ENCODE measurements at places on chromosomes 5 and 9.
A peak's percentile ranks its signal among the peaks of the same experiment; 100 is the strongest.

DNA sequence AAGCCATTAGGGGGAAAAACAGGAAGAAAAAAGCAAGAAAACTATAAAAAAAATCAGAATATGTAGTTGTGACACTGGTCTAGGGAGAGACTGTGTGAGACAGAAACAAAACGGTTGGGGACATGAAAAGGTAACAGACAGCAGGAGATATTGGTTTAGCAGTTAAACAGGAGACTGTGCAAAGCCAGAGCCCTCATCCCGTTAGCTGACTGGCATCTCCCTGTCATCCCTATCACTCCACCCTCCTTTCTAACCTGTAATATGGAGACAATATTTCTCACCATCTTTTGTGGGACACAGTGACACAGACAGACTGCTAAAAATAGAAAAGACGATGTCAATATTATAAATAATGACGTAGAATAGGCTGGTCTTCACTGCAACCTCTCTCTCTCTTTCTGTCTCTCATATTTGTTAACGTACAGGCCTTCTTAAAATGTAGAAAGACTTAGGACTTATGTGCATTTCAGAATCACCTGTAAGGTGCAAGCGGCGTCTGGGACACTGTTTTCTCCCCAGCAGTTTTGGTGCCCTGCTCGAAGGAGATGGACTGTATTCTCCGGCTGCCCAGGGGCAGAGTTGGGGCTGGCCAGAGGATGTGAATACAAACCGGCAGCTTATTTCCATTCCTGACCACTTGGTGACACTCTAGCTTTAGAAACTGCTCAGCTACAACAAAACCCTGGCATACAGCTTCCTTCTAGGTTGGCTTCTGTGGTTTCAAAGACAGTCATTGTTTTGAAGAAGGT is 190.6 kb downstream of the MAT2B start:
- no peak overlapping the region for H3K4me3 ChIP-seq
- H3K27me3 ChIP-seq, result no peaks in the 10 kb centered on the region
- no peak overlapping the region for H3K27ac ChIP-seq
- peak; percentile 68 for DNase-seq

- no peak for DNase-seq
- no peaks in the 10 kb centered on the region for H3K36me3 ChIP-seq
- H3K4me1 ChIP-seq, result no peaks in the 10 kb centered on the region
- no peak overlapping the region for H3K27ac ChIP-seq
Observed at GRCh38 chr5:67267512-67268216, 71.1 kb upstream of the CD180 start.

DNA sequence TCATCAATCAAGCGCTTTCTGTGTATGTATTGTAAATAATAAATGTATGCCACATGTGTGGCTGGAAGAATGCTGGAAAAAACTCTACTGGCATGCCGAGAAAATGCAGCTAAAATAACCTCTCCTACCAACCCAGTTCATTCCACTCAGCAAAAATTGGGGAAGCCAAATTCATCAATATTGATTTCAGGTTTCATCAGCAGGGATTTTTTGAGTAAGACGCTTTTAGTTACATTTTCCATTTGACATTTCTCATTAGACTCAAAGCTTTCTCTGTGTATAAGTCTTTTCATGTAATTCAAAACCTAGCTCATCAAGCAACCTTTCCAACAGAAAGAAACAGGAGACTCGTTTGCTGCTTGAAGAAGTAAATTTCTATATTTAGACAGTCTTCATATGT is 338.1 kb downstream of the DMRT2 start:
- no peak overlapping the region for H3K4me3 ChIP-seq
- no peaks in the 10 kb centered on the region for H3K4me1 ChIP-seq
- DNase-seq, result no peak

GRCh38 chr9:116870566-116870965 is 183.5 kb downstream of the TRIM32 start:
- H3K4me1 ChIP-seq, result peaks cover 3% of the 10 kb centered on the region
- no peak overlapping the region for H3K27ac ChIP-seq
- H3K4me3 ChIP-seq, result no peak overlapping the region
- H3K27me3 ChIP-seq, result no peaks in the 10 kb centered on the region

DNA sequence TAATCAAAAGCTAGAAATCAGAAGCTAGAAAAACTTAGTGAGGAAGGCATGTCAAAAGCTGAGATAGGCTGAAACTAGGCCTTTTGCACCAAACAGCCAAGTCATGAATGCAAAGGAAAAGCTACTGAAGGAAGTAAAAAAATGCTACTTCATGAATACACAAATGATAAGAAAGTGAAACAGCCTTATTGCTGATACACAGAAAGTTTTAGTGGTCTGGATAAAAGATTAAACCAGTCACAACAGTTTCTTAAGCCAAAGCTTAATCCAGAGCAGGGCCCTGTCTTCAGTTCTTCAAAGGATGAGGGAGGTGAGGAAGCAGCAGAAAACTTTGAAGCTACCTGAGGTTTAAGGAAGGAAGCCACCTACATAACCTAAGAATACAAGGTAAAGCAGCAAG is 102.5 kb upstream of the SH3GL2 start:
- DNase-seq, result no peak
- no peaks in the 10 kb centered on the region for H3K27me3 ChIP-seq
- no peaks in the 10 kb centered on the region for H3K36me3 ChIP-seq
- no peaks in the 10 kb centered on the region for H3K4me1 ChIP-seq
- no peak overlapping the region for H3K4me3 ChIP-seq

DNA sequence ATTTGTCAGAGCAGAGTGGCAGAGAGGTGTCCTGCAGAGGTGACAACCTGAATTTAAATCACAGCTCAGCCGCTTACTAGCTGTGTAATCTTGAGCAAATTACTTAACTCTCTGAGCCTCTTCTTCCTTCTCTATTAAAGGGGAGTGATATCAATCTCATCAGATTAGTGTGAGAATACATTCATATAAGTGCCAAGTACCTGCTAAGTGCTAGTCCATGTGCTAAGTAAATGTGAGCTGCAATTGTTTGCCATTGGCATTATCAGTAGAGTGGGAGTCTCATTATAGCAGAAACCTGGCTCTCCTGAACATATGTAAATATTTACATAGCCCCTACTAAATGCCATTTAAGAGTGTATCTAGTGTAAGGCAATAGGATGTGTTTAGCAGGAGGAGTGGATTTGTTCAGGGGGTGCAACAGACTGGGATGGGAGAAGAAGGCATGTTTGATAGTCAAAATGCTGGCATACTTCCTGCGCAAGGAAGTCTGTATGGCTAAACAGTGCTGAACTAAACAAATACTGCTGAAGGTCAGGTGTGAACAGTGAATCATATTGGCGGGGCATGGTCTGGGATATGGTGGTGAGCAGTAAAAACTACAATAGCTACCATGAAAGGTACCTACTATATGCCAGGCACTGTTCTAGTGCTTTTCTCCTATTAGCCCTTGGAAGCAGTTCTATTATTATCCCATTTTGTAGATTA is 74.5 kb downstream of the F2RL2 start:
- no peak overlapping the region for H3K4me3 ChIP-seq
- peaks cover 7% of the 10 kb centered on the region for H3K4me1 ChIP-seq
- no peak for DNase-seq
- no peaks in the 10 kb centered on the region for H3K27me3 ChIP-seq

- no peak for DNase-seq
- peak overlapping the region; percentile 86 for H3K4me3 ChIP-seq
- H3K27me3 ChIP-seq, result peaks cover 3% of the 10 kb centered on the region
Observed at GRCh38 chr9:506281-506680, 291.6 kb downstream of the DOCK8 start.

- no peak for DNase-seq
- peak overlapping the region; percentile 92 for H3K27ac ChIP-seq
- no peaks in the 10 kb centered on the region for H3K27me3 ChIP-seq
- H3K36me3 ChIP-seq, result no peaks in the 10 kb centered on the region
- H3K4me3 ChIP-seq, result peak overlapping the region; percentile 15
Observed at GRCh38 chr5:45110399-45110798, 301.7 kb downstream of the MRPS30 start.

GRCh38 chr9:112168197-112168596 is 6.9 kb downstream of the SUSD1 start:
- H3K4me3 ChIP-seq, result no peak overlapping the region
- no peaks in the 10 kb centered on the region for H3K36me3 ChIP-seq
- no peak for DNase-seq
- peaks cover 13% of the 10 kb centered on the region for H3K4me1 ChIP-seq
- no peaks in the 10 kb centered on the region for H3K27me3 ChIP-seq

DNA sequence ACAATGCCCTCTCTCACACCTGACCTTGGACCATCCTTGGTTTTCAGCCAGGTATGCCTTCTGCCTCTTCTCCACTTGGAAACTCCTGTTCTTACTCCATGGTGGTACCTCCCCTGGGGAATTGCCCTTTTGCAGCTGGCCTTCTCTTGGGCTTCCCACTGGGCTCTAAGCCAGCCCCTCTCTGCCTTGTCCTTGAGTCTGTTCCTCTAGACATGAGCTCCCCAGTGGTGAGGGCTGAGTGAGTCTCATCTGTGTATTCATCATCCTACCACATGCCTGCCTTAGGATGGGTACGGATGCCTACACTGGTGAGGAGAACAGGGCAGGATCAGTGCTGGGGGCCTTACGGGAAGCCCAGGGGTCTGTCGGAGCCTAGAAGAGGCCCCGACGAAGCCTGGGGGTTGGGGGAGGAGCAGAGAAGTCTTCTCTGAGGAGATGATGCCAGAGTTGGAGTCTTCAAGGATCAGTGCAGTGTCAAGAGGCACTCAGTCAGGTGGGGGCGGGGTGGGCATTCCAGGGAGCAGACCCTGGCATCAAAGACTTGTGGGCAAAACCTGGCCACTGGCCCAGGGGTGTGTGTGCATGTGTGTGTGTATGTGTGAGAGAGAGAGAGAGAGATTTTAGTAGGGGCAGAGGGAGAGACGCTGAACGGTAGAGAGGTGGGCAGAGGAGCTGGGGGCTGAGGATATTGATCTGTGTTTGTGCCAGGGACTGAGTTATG is 5.2 kb upstream of the CRB2 start:
- DNase-seq, result no peak
- no peaks in the 10 kb centered on the region for H3K36me3 ChIP-seq
- no peak overlapping the region for H3K27ac ChIP-seq
- H3K4me3 ChIP-seq, result no peak overlapping the region

DNA sequence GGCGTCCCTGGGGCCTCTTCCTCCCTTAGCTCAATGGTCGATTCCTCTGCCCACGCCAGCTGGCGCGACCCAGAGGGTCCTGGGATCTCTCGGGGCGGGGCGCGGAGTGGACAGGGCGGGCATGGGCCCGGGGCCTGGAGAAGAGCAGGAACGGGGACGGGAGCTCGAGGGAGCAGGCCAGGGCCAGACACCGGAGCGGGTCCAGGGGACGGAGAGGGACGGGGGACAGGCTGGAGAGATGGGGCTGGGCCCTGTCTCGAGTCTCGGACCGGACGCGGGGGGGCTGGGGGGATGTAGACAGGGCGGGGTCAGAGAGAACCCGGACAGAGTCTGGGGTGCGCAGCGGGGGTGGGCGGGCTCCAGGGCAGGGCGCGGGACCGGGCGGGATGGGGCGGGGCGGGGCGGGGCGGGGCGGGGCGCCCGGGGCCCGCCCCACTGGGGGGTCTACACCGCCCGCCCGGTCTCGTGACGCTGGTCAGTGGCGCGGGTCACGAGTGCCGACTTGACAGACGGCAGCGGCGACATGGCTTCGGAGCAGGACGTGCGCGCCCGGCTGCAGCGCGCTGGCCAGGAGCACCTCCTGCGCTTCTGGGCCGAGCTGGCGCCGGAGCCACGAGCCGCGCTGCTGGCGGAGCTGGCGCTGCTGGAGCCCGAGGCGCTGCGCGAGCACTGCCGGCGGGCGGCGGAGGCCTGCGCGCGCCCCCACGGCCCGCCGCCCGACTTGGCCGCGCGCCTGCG is at the start of gene UAP1L1:
TSS of gene UAP1L1 (plus strand) at position 508 of the 738 bp plus-strand sequence. CDS start at position 524, 16 bp downstream.
- peak; percentile 72 for DNase-seq
- H3K27ac ChIP-seq, result no peak within 1 kb of the TSS
- peaks cover 7% of the 10 kb centered on the region for H3K27me3 ChIP-seq
- peak within 1 kb of the TSS; percentile 60 for H3K4me3 ChIP-seq

DNA sequence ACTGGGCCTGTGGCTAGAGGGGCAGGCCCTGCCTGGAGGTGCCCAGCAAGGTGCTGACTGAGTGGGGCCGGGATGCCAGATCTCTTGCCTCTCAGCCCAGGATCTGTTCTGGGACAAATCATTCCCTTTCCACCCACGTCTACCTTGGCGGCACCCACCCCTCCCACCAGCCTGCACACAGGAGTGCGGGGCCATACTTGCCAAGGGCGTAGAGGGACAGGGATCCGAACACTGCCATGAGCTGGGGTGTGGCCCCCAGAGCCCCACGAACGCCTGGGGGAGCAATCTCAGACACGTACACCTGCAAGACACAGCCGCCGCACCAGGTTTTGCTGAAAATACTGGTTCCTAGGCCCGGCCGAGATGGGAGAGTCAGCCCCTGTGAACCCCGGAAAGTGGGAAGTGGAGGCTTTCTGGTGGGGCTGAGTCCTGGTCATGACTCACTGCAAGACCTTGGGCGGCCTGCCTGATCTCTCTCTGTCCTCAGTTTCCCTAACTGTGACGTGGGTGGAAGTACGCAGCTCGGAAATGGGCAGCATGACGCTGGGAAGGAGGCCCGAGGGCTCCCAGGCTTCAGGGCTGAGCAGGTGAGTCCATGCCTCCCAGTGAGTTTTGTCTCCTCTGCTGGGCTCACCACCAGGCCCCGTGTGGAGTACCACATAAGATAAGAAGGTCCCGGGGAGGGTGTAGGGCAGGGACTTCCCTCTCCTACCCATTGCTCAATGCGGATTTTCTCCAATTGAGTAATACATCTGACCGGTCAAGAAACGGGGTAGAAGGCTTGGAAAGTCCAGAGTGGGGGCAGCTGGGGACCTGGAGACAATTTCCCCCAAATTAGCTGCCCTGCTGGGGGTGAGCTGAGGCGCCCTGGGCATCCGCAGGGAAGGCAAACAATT is 2.6 kb downstream of the SLC2A6 start:
- H3K36me3 ChIP-seq, result peaks cover 20% of the 10 kb centered on the region
- no peak for DNase-seq
- H3K4me3 ChIP-seq, result no peak overlapping the region
- H3K27ac ChIP-seq, result no peak overlapping the region
- H3K27me3 ChIP-seq, result no peaks in the 10 kb centered on the region
